ENCODE measurements at places on chromosomes 2 and 18.
A peak's percentile ranks its signal among the peaks of the same experiment; 100 is the strongest.

DNA sequence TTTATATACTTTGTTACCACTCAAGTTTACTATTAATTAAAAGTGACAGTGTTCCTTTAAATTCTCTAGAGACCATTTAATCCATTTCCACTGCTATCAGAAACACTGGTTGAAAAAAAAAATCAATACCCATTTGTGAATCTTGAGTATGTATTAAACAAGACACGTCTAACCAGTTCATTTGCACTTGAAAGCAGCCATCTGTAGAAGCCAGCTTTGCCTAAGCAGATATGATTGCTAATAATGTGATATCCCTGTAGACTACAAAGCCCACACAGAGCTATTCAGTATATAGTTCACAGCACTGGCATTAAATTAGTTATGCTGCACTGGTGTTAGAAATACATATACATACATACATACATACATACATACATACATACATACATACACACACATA is 111.8 kb upstream of the SP3 start:
- no peak for DNase-seq

DNA sequence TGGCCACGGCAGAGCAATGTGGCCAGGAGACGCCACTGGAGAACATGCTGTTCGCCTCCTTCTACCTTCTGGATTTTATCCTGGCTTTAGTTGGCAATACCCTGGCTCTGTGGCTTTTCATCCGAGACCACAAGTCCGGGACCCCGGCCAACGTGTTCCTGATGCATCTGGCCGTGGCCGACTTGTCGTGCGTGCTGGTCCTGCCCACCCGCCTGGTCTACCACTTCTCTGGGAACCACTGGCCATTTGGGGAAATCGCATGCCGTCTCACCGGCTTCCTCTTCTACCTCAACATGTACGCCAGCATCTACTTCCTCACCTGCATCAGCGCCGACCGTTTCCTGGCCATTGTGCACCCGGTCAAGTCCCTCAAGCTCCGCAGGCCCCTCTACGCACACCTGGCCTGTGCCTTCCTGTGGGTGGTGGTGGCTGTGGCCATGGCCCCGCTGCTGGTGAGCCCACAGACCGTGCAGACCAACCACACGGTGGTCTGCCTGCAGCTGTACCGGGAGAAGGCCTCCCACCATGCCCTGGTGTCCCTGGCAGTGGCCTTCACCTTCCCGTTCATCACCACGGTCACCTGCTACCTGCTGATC is 4.9 kb downstream of the GPR17 start:
- DNase-seq = no peak

DNA sequence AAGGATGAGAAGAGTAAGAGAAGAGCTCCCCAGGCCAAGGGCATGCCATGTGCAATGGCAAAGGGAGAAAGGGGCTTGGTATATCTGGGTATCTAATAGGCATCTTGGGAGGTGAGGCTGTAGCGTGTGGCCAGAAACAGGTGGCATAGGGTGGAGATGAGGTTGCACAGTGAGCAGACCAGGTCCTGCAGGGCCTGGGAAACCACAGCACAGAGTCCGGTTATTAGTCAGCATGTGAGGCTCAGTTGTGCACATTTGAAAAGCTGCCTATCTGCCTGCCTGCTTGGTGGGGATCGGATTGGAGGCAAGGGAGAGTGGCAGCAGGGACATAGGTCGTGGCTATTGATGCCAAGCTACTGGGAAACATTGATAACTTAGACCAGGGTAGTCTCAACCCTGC is 190.6 kb downstream of the TPGS2 start:
- DNase-seq = no peak

DNA sequence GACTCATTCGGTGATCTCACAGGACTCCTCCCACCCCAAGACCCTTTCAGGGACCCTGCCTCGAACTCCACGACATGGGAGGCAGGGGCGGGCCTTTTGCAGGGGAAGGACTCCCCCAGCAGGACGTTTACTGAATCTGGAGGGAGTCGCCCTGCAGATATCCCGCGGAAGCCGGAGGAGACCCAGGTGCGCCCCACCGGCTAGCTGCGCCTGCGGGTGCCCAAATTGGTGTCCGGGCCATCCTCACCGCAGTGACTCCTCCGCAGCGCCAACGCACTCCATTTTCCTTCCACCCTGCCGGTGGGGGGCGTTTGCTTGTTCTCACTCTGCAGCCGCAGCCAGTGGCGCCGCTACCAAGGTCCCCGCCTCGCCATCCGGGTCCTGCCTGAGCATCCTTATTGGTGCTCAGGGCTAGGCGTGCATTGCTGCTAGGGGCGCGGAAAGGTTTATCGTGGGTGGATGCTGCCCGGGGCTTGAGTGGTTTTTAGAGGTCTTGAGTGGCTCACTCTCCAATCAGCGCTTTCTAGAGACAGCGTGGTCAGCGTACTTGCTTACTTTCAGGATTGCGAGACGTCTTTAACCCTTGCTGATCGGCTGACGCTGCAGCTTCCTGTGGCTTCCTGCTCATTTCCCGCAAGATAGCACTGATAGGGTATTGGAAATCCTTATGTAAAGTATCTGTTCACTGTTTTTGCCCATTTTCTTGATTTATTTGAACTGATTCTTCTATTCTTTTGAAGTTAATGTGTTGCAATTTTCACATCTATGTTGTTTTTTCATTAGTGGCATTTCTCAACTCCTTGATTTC is 81.4 kb downstream of the BIN1 start:
- peak; percentile 51 for DNase-seq

- DNase-seq = no peak
Observed at GRCh38 chr18:67301592-67301991, 214.9 kb downstream of the DSEL start.

GRCh38 chr2:51218047-51218446 is 186.1 kb upstream of the NRXN1 start:
- no peak for DNase-seq

GRCh38 chr2:202883987-202884675 is 12.6 kb upstream of the ICA1L start:
- no peak for DNase-seq

DNA sequence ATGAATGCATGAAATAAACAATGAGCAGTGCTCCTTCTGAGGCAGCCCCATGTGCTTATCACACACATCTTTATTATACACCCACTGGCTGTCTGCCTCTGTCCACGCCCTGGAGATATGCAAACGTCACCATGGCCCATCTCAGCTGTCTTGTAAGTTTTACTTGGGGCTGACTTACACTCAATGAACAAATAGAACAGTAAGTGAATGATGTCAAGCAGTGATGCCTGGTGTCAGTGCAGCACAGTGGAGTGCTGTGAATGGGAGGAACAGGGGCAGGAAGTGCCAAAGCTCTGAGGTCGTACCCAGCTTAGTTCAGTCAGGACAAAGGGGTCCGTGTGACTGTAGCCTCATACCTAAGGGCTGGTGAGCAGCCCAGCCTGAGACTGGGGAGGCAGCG is 659.5 kb upstream of the HS6ST1 start:
- no peak for DNase-seq

- no peak for DNase-seq
Observed at GRCh38 chr2:113284476-113284875, 5.8 kb upstream of the PAX8 start.

GRCh38 chr2:118246726-118247125 is 158.5 kb downstream of the INSIG2 start:
- DNase-seq = no peak

DNA sequence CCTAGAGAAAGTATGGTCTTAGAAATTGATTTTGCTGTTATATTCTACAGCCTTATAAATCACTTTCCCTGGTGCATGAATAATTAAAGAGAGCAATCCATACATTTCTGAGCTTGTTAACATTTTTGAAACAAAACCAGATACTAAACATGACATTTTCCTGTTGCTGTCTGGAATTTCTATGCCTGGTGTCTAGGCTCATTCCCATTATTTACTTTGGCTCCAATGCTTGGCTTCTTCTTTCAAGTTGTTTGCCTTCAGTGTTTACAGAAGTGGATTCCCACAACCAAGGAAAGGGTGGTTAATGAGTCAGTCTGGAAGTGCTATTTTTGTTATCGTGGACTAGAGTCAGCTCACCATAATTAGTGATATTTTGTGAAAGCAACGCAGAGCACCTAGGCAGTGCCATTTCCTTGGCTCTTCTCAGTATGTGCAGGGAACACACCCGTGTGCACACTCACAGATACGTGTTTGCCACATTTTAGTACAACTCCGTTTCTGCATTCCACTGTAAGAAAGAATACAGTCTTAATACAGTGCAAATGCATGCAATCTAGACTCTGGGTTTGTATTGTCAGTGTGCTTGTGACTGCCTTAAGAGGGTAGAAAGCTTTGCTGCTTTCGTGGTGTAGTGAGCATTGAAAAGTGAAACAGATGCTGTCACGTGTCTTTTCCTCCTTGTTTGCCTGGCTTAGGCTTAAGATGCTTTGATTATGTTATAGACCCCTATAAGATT is 185.0 kb upstream of the RASGRP3 start:
- peak; percentile 57 for DNase-seq

DNA sequence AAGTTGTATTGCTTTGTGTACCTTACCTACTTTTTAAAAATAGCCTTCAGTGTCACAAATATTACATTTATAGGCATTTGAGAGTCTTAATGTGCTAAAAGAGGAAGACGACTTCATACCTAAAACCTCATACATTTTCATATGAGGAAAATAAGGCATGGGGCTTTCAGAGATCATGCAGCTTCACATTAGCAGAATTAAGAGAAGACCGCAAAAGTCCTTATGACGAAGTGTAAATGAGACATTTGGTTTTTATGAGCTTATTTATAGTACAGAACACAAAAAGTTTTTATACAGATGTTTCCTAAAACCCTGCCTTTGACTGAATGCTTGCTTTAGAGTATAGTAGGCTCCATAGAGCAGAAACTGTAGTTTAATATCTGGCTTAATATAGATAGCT is 10.1 kb upstream of the CCDC138 start:
- DNase-seq = no peak

- no peak for DNase-seq
Observed at GRCh38 chr2:16931441-16931840, 265.8 kb upstream of the CYRIA start.

DNA sequence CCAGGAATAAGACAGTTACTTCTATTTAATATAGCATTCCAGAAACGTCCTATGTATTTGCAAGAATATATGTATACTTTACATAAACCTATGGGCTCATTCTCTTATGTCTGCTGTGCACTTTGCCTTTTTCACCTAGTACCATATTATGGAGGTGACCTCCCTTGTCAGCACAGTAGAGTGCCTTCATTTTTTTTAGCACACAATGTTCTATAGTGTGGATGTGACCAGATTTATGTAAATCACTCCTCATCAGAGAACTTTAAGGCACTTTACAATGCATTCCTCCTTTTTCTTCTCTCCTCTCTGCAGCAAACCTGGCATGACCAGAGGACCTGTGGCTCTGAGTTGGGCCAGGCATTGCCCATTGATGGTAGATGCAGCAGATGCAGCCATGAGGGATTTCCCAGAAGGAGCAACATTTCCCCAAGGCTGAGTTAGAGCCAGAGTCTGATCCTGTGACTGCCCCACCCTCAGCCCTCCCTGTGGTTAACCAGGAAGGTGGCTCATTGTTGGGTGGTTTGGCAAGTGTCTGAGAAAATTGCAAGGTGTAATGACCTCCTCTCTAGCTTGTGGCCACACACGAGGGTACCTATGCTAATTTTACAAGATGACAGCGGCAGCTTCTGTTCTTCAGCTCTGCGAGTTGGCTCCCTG is 76.5 kb upstream of the DLX2 start:
- DNase-seq = no peak

DNA sequence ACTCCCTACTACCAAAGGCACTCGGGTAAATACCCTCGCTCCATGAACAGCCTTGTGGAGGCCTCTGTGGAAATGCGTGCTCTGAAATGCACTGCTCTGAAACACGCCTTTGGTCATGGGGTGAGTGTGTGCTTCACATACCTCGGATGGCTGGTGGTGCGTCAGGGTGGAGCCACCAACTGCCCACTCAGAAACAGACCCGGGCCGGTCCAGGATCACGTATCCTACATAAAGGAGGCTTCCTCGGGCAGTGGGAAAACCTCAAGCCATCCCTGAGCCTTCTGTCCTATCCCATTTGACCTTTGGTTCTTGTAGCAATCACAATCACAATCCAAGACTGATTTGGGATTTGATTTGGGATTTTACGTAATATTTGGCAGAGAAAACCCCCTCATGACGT is 53.5 kb upstream of the ZNF516 start:
- no peak for DNase-seq

GRCh38 chr2:33497221-33497650 is 20.8 kb downstream of the RASGRP3 start:
- no peak for DNase-seq

DNA sequence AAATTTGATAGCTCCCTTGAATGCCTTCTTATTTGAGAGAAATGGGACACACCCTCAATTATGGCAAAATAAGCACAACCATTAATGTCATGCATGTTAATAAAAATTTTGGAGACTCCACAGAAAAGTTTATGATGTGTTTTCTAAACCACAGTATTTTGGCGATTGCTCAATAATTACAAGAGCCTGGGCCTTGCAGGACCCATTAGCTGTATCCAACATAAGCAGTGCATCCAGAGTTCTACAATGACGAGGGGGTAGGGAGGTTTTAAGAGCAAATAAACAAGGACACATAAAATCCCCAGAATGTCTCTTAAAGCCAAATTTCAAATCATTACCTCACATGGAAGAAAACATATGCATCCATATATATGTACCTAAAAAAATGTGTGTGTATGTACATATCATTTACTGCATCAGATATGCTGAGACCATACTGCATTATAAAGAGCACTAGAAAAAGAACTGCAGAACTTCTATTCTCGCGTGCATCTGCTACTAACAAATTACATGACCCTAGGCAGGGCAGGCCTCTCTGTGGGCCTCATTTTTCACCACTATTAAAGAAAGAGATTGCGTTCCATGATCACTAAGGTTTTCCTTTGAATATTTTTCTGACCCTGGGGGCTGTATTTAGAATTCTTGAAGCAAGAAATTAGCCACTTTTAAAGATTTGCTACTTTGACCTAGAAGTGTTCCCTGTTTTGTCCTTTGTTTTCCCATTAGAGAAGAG is 38.0 kb downstream of the CMPK2 start:
- DNase-seq = no peak

GRCh38 chr2:143600116-143600515 is 470.9 kb downstream of the ARHGAP15 start:
- DNase-seq = no peak

- DNase-seq = no peak
Observed at GRCh38 chr18:55375930-55376329, 212.1 kb downstream of the TCF4 start.

DNA sequence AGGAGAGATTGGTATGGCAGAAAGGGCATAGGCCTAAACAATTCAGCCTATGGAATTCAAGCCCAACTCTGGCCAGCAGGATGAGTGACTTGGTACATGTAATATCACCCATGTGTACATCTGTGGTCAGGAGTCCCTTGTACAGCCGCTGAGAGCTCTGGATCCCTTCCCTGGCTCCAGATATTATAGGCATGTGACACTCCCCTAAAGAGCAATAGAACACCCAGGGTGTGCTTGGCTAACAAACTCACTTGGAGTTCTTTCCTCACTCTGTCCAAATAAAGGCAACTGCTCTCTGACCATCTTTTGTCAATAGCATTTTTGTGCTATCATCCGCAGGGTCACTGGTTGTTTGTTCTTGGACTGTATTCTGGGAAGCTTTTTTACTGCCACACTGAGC is 197.4 kb upstream of the NCKAP5 start:
- no peak for DNase-seq

All from right renal pelvis (tissue), 4 donors.